ENCODE measurements at places on chromosomes 2 and 18. TPM values are rescaled to one million over a fixed set of nuclear protein-coding genes. Genes with fewer than 3 reads are reported as not detected.
A peak's percentile ranks its signal among the peaks of the same experiment; 100 is the strongest.

The MAP3K19 gene
- not detected for polyA plus RNA-seq

The COBLL1 gene
- polyA plus RNA-seq, result not detected

The TPRKB gene
- 64.4 TPM for polyA plus RNA-seq

The DCC gene
- not detected for polyA plus RNA-seq

The PIK3C3 gene
- 42.1 TPM for polyA plus RNA-seq

DNA sequence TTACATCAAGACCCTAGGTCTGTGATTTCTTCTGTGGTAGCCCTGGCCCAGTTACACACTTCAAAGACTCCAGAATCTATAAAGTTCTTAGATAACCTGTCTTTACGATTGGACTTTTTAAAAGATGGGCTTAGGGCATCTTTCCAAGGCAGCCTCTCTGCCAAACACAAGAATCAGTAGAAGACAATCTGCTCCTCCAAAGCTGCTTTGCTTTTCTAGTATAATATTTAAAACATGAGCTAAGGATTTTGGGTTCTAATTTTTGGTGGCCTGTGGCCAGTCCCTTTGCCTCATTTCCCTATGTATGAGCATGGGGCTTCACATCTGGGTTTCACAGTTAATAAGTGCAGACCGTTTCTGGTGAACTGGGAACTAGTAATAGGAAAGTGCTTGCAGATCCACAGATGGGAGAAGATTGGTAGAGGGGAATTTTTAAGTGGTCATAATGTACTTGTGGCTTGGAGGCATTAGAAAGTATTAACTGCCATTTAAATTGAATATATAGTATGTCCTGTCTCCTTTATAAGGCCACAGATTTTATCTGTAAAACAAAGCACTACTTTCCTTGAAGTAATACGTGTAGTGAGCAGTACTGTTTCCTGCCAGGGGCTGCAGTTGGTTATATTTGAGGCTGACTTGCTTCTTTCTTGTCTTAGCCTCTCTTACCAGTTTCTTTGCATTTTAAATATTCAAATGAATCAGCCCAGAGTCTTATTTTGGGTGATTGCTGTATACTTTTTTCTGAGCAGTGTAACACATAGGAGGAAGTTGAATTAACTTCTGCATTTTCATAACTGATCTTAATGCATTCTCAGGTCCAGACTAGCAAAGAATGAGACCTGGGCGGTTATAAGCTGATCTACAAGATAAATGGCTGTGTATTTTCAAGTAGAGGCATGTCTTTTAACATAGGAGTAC lies 1.5 kb downstream of the ARPC2 start:
- H3K27ac ChIP-seq, result peak overlapping the region; percentile 93
- no peaks in the 10 kb centered on the region for H3K27me3 ChIP-seq
- peaks cover 9% of the 10 kb centered on the region for H3K36me3 ChIP-seq
- DNase-seq, result peak; percentile 54

- H3K27ac ChIP-seq, result no peak overlapping the region
- no peaks in the 10 kb centered on the region for H3K27me3 ChIP-seq
- H3K4me1 ChIP-seq, result no peaks in the 10 kb centered on the region
Observed at GRCh38 chr18:59232309-59233016, 12.5 kb downstream of the GRP start.

DNA sequence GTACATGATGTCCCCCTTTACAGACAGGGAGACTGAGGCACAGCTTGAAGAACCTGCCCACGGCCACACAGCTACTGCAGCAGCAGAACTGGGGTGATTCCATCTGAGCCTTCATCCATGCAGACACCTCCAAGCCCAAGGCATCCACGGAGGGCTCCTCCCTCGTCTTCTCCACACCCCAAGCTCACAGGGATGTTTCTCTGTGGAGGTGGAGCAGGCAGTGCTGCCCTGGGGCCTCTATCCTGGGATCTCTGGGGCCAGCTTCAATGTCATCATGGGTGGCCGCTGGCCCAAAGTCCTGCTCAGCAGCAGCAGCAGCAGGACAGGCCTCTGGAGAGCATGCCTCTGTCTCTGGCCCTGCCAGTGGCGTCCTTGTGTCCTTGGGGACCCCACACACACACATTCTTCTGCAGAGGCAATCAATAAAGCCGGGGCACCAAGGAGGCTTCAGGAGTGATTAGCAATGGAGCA lies 31.2 kb downstream of the ADI1 start:
- H3K27ac ChIP-seq, result no peak overlapping the region
- DNase-seq, result no peak
- no peak overlapping the region for H3K4me3 ChIP-seq
- H3K36me3 ChIP-seq, result no peaks in the 10 kb centered on the region

- H3K27me3 ChIP-seq, result no peaks in the 10 kb centered on the region
- DNase-seq, result peak; percentile 78
- H3K27ac ChIP-seq, result peak overlapping the region; percentile 51
- H3K4me3 ChIP-seq, result no peak overlapping the region
- H3K4me1 ChIP-seq, result peaks cover 74% of the 10 kb centered on the region
- H3K36me3 ChIP-seq, result no peaks in the 10 kb centered on the region
Observed at GRCh38 chr2:98664323-98664722, 55.9 kb downstream of the UNC50 start.

DNA sequence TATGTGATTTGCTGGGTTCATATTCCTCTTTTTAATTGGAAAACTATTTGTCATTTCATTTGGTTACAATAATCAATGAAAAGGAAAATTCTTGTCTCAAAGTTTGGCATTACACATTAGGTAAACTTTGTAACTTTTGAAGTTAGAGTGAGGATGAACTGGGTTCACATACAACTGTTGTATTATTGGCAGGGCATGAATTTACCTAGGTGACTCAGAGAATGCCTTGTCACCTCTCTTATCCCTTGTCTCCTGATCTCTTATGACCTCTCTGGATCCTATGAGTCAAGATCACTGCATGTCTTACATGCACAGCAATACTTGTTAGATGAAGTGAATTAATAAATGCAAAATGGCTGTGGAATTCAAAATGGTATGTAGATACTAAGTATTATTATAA lies 563.4 kb upstream of the GCFC2 start:
- no peak overlapping the region for H3K4me3 ChIP-seq
- H3K36me3 ChIP-seq, result no peaks in the 10 kb centered on the region
- no peak overlapping the region for H3K27ac ChIP-seq

GRCh38 chr2:10042301-10043161 lies 819 bp upstream of the KLF11 start:
- H3K27me3 ChIP-seq, result no peaks in the 10 kb centered on the region
- H3K27ac ChIP-seq, result peak overlapping the region; percentile 46
- H3K4me1 ChIP-seq, result peaks cover 21% of the 10 kb centered on the region
- DNase-seq, result peak; percentile 51

GRCh38 chr2:191696966-191697365 lies 19.0 kb downstream of the NABP1 start:
- no peak overlapping the region for H3K27ac ChIP-seq
- H3K4me3 ChIP-seq, result no peak overlapping the region
- DNase-seq, result no peak
- H3K27me3 ChIP-seq, result no peaks in the 10 kb centered on the region
- H3K36me3 ChIP-seq, result peaks cover 3% of the 10 kb centered on the region
- no peaks in the 10 kb centered on the region for H3K4me1 ChIP-seq

DNA sequence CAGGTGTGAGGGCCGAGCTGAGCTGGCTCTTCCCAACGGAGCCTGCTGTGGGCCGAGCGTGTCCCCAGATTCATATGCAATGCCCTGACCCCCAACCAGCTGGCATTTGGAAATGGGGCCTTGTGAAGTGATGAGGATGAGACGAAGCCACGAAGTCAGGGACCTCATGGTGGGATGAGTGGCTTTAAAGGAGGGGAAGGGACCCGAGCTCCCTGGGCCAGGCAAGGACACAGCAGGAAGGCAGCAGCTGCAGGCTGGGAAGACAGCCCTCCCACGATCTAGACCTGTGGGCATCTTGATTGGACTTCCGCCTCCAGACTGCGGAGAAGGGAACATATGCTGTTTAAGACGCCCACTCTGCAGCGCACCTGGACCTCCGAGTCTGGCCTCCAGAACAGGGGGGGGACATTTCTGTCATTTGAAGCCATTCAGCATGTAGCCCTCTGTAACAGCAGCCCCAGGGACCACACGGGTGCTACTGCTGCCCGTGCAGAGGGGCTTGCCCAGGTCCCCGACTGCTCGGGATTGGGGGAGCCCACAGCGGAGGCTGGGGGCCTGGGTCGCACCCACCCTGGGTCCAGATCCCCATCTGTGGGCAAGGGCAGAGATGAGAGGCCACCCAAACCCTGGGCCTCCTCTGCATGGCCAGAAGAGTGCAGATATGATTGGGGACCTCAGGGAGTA lies 27.2 kb downstream of the KIF1A start:
- no peaks in the 10 kb centered on the region for H3K4me1 ChIP-seq
- no peak for DNase-seq
- H3K4me3 ChIP-seq, result no peak overlapping the region
- no peaks in the 10 kb centered on the region for H3K27me3 ChIP-seq
- H3K27ac ChIP-seq, result no peak overlapping the region

- H3K4me1 ChIP-seq, result no peaks in the 10 kb centered on the region
- H3K36me3 ChIP-seq, result no peaks in the 10 kb centered on the region
- H3K27me3 ChIP-seq, result no peaks in the 10 kb centered on the region
- H3K27ac ChIP-seq, result no peak overlapping the region
- no peak for DNase-seq
- no peak overlapping the region for H3K4me3 ChIP-seq
Observed at GRCh38 chr2:183837157-183837556, 712.9 kb downstream of the NUP35 start.

DNA sequence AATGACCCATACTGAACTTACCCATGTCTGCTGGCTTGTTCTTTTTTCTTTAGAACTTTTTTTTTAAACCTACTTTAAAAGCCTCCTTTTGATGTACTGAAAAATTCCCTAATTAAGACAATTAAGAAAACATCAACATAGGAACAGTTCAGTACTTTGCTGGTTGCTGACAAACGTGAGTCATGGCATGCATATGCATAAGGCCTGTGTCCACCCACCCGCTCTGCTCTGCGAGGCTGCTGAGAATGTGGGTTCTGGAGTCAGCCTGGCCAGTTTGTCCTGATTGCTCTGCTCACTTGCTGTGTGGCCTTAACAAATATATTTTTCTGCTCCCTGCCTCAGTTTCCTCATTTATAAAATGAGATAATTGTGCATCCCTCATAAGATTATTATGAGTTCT lies 27.3 kb downstream of the LAMA3 start:
- peaks cover 14% of the 10 kb centered on the region for H3K4me1 ChIP-seq
- H3K27me3 ChIP-seq, result no peaks in the 10 kb centered on the region
- H3K36me3 ChIP-seq, result no peaks in the 10 kb centered on the region

GRCh38 chr2:178101321-178102079 lies 10.7 kb upstream of the RBM45 start:
- H3K36me3 ChIP-seq, result no peaks in the 10 kb centered on the region
- H3K4me3 ChIP-seq, result no peak overlapping the region
- H3K4me1 ChIP-seq, result no peaks in the 10 kb centered on the region

- DNase-seq, result no peak
- no peak overlapping the region for H3K27ac ChIP-seq
- H3K36me3 ChIP-seq, result no peaks in the 10 kb centered on the region
Observed at GRCh38 chr2:226461981-226462380, 337.6 kb downstream of the IRS1 start.

DNA sequence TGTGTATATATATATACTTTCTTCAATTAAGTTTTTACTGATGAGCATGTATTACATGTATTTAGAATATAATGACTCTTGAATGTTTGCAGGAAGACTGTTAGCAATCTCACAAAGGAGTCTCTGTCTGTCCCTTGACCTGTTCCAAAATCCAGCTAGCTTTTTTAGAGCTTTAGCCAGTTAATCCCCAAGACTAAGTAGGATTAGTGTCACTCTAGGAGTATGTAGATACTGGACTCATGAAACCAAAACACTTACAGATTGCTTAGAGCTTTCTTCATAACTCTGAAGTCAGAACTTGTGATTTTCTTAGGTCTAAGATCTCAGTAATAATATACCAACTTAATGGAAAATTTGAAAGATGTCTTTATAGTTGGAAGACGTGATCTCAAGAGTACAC lies 2.2 kb downstream of the UBXN4 start:
- peaks cover 51% of the 10 kb centered on the region for H3K4me1 ChIP-seq
- no peak for DNase-seq
- H3K27ac ChIP-seq, result peak overlapping the region; percentile 15
- H3K36me3 ChIP-seq, result peaks cover 8% of the 10 kb centered on the region
- no peaks in the 10 kb centered on the region for H3K27me3 ChIP-seq

DNA sequence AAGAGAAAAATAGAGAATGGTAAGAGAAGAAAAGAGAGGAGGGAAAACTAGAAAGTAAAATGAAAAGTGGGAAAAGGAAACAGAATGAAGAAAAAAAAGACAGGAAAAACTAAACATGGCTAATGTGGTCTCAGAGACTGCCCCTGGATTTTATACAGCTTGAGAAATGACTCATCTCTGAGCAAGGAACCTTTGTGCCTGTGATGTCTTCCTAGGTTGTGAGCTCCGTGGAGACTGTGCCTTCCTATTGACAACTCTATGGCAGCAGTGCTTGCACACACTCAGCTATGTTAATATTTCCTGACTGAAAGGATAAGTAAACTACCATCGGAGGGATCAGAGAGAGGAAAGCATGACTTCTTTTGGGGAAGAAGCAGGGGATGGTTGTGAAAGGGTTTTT lies 203.8 kb downstream of the RDH14 start:
- H3K4me3 ChIP-seq, result no peak overlapping the region
- no peaks in the 10 kb centered on the region for H3K27me3 ChIP-seq
- no peak for DNase-seq
- H3K4me1 ChIP-seq, result no peaks in the 10 kb centered on the region
- no peaks in the 10 kb centered on the region for H3K36me3 ChIP-seq

DNA sequence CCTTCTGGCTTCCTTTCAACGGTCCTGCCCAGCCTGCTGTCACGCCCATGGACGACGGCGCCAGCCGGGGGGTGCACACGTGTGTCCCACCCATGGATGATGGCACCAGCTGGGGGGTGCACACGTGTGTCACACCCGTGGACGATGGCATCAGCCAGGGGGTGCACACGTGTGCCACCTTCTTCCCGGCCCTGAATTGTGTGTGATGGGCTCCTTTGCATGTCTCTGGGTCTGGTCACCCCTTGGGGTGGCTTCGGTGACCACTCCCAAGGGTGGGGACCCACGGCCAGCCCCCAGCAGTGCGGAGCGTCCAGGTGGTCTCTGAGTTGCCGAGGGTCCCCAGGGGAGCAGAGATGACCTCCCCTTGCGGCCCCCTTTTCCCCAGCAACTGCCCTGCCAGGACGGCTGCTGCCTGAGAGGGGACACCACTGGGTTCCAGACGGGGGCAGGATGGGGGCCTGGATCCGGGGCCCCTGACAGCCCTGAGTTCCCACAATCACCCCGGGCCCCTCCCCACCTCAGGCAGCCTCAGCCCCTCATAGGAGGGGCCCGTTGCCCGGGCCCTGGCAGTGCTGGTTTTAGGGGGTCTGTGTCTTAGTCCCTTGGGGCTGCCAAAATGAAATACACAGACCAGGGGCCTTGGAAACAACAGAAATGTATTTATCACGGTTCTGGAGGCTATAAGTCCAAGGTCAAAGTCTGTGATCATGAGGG lies 9.4 kb downstream of the NEU4 start:
- H3K27me3 ChIP-seq, result no peaks in the 10 kb centered on the region
- no peak for DNase-seq
- peaks cover 15% of the 10 kb centered on the region for H3K4me1 ChIP-seq
- no peak overlapping the region for H3K27ac ChIP-seq

GRCh38 chr18:3468833-3469232 lies 18.9 kb downstream of the TGIF1 start:
- H3K27ac ChIP-seq, result no peak overlapping the region
- no peaks in the 10 kb centered on the region for H3K36me3 ChIP-seq
- H3K4me3 ChIP-seq, result no peak overlapping the region
- no peaks in the 10 kb centered on the region for H3K27me3 ChIP-seq

All from CD4-positive, alpha-beta memory T cell (primary cell).